ENCODE measurements at places on chromosomes 2 and 18. TPM values are rescaled to one million over a fixed set of nuclear protein-coding genes. Genes with fewer than 3 reads are reported as not detected.

DNA sequence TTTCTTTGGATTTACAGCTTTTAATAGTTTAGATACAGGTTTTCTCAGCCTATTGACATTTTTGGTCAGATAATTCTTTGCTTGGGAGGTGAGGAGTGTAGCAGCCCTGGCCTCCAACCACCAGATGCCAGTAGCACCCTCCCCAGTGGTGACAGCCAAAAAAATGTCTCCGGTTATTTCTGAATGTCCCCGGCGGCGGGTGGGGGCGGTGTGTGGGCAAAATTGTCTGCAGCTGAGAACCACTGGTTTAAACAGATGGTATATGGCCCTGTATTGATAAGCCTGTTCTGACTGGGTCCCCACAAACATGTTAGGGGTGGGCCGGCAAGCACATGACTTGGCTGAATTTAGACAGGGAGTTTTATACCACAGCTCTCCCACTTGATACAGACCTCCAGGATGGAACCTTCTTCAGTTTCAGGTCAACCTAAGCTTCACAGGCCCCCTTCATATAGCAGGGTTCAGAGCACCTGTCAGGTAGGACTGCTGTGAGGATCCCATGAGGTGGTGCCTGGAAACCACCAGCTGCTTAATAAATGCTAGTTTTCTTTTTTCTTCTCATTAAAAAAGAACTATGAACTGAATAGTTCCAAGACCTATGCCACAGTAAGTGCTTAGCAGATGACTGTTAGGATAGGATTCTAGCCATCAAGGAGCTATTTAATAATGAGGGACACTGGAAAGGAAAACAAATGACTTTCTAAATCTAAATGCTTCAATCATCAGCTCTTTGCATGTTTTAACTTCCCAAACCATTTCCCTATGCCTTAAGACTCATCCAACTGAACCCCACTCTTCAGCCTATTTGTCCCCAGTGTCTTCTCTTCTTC lies 18.1 kb downstream of the LPIN2 start:
- peaks cover 18% of the 10 kb centered on the region for H3K4me1 ChIP-seq

DNA sequence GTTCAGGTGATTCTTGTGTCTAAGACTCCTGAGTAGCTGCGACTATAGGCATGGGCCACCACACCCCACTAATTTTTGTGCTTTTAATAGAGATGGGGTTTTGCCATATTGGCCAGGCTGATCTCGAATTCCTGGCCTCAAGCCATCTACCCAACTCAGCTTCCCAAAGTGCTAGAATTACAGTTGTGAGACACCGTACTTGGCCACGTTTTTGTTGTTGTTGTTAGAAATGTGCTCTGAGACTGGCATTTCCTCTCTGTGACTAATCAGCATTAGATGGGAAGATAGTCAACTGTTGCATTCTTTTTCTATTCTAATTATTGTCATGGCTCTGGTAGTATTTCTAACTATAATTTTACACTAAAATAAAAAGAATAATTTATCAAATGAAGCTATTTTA lies 191.7 kb downstream of the CAMKMT start:
- peaks cover 36% of the 10 kb centered on the region for H3K4me1 ChIP-seq
- H3K27me3 ChIP-seq = no peaks in the 10 kb centered on the region
- H3K27ac ChIP-seq = peak overlapping the region; percentile 60
- H3K4me3 ChIP-seq = no peak overlapping the region

The FAM237A gene
- total RNA-seq = not detected

- no peak overlapping the region for H3K27ac ChIP-seq
- H3K4me3 ChIP-seq = no peak overlapping the region
- H3K36me3 ChIP-seq = peaks cover 5% of the 10 kb centered on the region
- no peaks in the 10 kb centered on the region for H3K4me1 ChIP-seq
- no peaks in the 10 kb centered on the region for H3K27me3 ChIP-seq
Measured at GRCh38 chr2:71607151-71607889, 154.0 kb downstream of the DYSF start.

DNA sequence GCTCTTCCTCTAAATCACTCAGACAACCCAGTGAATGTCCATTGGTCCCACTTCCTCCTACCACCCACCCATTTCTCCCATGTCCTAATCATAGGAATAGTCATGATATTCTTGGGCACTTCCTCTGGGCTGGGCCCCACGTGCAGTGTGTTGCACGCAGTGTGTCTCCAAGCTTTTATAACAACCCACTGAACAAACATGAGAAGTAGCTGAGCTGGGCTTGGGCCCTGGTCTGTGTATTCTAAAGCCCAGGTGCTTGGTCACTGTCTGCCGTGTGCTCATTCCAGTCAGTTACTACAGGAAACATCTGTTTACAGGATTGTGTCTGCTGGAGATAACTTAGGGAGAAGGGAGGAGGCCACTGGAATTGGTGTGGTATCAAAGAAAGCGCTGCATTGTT lies 64.2 kb upstream of the THOC1 start:
- DNase-seq = no peak
- peaks cover 48% of the 10 kb centered on the region for H3K36me3 ChIP-seq
- H3K27me3 ChIP-seq = no peaks in the 10 kb centered on the region
- no peak overlapping the region for H3K27ac ChIP-seq
- H3K4me1 ChIP-seq = no peaks in the 10 kb centered on the region

The LIMS1 gene
- 169 TPM for total RNA-seq

DNA sequence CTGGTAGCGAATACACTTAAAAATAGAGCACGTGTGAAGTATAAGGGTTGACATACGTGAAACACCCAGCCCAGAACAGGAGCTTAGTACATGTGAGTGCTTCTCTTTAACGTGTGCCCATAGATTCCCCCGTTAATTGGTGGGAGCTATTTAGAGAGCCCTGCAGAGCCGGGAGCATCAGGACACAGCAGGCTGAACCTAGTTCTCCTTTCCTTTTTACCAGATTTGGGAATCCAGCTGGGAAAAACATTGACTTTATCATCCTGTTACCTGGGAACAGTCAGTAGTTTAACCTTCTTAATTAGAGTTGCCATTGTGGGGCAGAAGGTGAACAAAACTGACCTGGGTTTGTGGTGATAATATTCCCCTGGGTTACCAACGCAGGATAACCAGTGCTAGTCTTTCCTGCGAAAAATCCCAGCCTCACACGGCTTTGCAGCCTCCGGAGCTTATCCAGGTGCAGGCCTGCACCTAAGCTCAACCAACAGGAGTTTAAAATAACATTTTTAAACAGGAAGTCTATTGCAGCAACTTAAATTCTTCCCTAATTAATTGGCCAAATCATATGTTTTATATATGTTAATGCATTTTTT lies 78.1 kb upstream of the SPTBN1 start:
- H3K27me3 ChIP-seq = no peaks in the 10 kb centered on the region
- H3K4me1 ChIP-seq = no peaks in the 10 kb centered on the region
- H3K4me3 ChIP-seq = no peak overlapping the region
- H3K27ac ChIP-seq = no peak overlapping the region

DNA sequence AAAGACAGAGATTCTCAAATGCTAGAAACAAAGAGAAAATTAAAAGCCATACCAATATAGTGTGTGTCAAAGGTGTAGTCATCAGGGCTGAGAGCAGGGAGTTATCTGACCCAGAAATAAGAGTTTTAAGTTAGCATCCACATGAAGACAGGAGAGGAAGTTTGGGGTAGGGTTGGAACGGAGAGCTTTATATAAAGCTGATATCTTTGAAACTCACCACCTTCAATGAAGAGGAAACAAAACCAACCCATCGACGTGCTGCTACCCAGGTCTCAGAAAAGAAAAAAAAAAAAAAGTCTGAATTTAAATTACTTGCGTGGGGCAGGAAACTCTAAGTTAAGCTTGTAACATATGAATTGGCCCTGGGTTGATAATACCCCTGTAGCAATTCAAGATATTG lies 42.4 kb downstream of the ARL4C start:
- no peak overlapping the region for H3K4me3 ChIP-seq
- no peak overlapping the region for H3K27ac ChIP-seq
- DNase-seq = no peak
- peaks cover 23% of the 10 kb centered on the region for H3K4me1 ChIP-seq
- no peaks in the 10 kb centered on the region for H3K27me3 ChIP-seq

- no peaks in the 10 kb centered on the region for H3K4me1 ChIP-seq
- no peaks in the 10 kb centered on the region for H3K36me3 ChIP-seq
- no peaks in the 10 kb centered on the region for H3K27me3 ChIP-seq
Measured at GRCh38 chr18:74880706-74881278, 283.1 kb downstream of the ZNF407 start.

The PRR30 gene
- not detected for total RNA-seq

The ANKRD62 gene
- not detected for total RNA-seq

GRCh38 chr2:101408925-101409324 lies 21.6 kb upstream of the CREG2 start:
- DNase-seq = no peak
- no peak overlapping the region for H3K27ac ChIP-seq
- no peaks in the 10 kb centered on the region for H3K36me3 ChIP-seq
- no peaks in the 10 kb centered on the region for H3K27me3 ChIP-seq
- H3K4me1 ChIP-seq = peaks cover 18% of the 10 kb centered on the region

The LRP1B gene
- total RNA-seq = 0.08 TPM
